Activated CD4-positive, alpha-beta T cell treated with anti-CD3 and anti-CD28 coated beads, Interleukin-2, amount 50 U/mL, for 4 hours (primary cell): ENCODE measurements at places on chromosomes 3 and 15.

DNA sequence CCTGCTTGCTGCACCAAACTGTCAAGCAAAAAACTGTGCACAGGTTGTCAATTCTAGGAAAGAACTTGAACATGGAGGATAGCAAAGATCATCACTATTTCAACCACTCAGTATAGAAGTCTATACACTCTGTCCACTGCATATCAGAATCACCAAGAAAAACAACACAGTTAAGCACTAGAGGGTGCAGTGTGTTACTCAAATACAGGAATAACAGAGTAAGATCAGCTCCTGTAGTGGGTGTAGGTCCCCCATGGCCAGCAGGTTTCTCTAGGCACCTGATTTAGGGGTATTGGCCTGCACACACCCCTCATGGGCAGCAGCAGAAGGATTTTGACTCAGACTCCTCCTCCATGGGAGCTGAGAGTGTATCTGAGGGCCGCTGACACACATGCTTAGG, 464.1 kb downstream of the EPHA6 start:
- no peak for DNase-seq

- no peak for DNase-seq
Measured at GRCh38 chr3:114687151-114687550, 393.3 kb downstream of the TIGIT start.

DNA sequence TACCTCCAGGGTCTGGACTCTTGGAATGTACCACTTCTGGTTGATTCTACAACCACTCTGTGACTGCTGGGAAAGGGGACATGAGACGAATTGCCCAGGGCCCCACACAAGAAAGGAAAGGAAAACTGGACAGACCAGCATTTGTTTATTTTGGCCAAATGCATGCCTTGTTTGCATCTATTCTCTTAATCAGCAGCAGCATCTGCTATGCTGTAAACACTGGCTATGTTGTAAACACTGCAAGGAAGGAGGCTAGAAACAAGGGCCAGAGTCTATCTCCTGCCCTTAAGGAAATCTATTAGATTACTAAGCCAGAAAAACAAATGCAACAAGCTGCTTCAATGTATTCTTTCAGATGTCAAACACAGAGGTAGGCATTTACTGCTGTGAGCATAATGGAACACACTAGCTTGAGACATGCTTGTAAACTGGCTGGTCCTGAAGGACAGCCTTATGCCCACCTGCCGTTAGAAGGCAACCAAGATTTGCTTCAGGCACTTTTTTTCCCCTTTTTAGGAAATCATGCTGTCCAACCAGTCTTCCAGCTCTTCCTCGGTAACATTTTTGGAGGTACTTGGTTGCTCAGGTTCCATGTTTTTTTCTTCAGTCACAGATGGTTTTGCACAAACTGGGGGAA, 102.1 kb upstream of the CHRM5 start:
- DNase-seq = no peak

DNA sequence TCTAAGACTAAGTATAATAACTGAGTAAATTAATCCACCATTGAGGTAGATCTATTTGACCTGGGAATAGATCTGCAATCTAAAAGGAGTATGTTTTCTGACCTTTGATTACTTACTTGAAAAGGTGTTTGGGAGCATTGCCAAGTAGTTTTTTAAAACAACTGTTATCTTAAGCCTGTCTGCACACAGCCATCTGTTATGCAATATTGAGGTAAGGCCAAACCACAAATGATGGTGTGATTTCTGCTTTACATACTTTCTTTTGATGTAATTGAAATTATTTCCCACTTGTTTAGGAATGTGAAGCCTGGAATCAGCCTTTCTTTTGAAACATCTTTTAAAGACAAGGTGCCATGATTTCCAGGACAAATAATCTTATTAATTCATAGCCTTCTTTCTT, 274.0 kb downstream of the BBX start:
- DNase-seq = no peak

DNA sequence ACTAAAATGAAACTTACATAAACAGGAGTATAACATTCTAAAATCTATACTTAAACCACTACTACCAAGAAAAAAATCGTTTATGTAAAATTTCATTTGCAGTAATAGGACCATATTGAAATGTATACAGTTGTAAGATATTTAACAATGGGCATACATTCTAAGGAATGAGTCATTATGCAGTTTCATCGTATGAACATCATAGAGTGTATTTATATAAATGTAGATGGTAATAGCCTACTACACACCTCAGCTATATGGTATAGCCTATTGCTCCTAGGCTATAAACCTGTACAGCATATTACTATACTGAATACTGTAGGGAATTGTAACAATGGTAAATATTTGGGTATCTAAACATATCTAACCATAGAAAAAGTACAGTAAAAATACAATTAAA, 79.5 kb downstream of the DPH6 start:
- no peak for DNase-seq

GRCh38 chr15:77030928-77031375, 36.0 kb downstream of the PSTPIP1 start:
- DNase-seq = no peak

DNA sequence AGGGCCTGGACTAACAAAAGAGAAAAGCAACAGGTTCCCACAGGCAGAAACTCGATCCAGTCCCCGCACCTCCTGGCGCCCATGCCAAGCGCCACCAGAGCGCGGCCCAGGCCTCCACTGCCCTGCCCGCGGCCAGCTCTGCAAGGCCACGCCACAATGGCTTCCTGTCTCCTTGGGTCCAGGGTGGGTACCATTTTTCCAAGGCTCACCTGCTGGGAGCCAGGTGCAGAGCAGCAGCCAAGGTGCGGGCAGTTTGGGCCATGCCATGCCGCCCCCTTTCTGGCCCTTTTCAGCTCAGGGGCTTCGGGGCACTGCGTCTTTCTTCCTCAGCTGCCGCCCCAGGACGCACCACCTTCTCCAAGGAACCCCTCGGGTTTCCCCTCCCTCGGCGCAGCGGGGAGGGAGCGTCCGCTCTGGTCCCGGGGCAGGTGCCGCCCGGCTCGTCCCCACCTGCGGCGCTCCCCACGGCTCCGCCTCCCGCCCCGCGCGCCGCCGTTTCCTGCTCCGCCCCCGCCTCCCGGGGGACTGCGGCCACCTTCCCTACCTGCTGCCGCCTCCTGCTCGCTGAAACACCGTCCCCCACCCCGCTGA, at the start of gene ILDR1:
ILDR1 (minus strand) TSS at position 437 of the 591 bp plus-strand sequence; CDS start at position 267, 170 bp downstream.
- no peak for DNase-seq

GRCh38 chr15:56693761-56694160, 39.5 kb downstream of the ZNF280D start:
- no peak for DNase-seq

DNA sequence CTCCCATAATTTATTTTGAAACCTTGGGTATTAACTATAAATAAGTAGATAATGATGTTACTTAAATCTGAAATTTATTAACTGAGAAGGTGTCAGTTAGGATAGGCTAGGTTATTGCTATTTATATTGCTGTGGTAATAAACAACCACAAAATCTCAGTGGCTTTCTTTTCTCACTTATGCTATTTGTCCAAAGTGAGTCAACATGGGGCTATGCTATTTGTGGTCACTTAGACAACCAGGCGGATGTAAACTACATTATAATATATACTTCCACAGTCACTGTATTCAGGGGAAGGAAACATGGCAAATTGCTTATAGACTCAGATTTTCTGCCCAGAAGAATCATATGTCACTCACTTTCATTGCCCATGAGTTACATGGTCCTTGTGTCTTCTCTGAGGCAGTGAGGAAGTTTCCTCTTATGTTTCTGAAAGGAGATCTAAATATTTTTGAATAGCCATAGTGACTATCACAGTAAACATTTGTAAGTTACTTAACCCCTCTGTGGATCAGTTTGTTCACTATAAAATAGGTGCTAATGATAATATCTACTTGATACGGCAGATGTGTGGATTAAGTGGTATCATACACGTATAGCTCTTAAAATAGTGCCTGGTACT, 19.8 kb downstream of the HMG20A start:
- no peak for DNase-seq

- no peak for DNase-seq
Measured at GRCh38 chr3:4523710-4524698, 30.9 kb downstream of the ITPR1 start.

DNA sequence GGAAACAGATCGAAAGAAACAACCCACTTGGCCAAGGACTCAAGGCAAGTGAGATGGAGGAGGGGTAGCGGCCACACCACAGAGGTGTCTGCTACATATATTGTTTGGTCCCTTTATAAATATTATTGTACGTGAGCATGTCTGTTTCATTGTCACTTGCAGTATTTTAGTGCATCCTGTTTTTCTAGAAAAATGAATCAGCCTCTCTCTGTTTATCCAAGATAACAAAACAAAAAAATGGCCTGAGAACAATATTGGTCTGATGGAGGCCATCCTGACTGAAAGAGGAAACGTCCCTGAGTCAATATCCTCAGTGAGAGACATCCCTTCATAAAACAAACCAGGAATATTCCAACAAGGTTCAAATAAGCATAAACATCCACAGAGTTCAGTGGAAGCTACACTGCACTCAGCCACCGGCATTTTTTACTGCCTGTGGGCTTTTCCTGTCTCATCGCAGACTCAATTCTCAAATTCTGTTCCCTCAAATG, 42.0 kb downstream of the WWTR1 start:
- DNase-seq = no peak

DNA sequence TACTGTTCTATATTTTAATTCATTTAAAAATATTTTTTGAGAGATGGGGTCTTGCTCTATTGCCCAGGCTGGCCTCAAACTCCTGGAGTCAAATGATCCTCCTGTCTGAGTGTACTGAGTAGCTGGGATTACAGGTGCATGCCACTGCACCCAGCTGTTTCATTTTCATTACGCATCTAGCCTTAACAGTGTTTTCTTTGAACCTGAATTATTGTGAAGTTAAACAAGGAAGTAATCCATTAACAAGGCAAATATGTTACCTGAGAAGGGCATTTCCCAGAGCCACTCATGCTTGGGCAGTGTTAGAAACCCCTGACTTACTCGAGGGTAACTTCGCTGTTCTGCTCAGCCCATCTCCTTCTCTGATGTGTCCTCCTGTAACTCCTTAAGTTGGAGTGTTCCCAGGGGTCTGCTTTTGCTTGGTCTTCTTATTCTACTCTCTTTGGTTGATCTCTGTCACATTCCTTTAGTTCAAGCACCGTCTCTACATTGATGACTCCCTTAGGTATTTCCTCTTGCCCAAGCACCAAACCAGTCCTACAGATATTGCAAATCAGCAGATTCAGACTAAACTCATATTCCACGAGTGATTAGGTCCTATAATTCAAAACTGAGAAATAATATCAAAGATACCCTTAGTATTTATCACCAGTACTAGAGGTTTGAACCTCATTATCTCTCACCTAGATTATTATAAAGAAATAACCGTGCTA, 107.9 kb downstream of the STAC start:
- no peak for DNase-seq

DNA sequence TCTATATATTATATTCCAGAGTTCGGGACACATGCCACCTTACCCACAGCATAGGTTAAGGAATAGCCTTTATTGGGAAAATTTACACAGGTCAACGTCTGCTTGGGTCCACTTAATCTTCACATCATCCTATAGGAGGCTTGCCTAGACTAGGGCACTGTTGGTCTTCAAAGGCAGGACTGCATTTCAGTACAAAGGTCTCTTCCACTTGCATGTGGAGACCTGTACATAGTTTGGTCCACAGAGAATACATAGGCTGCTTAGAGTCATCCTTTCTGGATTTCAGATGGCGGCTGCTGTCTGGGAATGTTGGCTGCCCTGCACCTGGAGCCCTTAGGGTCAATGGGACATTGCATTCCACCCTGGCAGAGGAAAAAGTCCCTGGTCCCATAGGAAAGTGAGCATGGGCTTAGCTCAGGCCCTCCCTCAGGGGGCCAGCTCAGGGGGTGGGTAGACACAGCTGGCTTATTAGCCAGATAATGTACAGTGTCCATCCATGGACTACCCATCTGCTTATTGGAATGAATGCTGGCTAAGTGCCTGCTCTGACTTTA, 75.3 kb upstream of the TGFBR2 start:
- no peak for DNase-seq

GRCh38 chr3:124401843-124402242, 328.4 kb upstream of the UMPS start:
- no peak for DNase-seq

GRCh38 chr3:188335656-188336055, 181.7 kb downstream of the LPP start:
- no peak for DNase-seq

- no peak for DNase-seq
Measured at GRCh38 chr3:53236112-53236841, 19.5 kb downstream of the TKT start.

GRCh38 chr3:197847866-197848401, 56.9 kb downstream of the LRCH3 start:
- DNase-seq = no peak

GRCh38 chr3:47057212-47057671, 77.8 kb downstream of the NBEAL2 start:
- peak; percentile 41 for DNase-seq

DNA sequence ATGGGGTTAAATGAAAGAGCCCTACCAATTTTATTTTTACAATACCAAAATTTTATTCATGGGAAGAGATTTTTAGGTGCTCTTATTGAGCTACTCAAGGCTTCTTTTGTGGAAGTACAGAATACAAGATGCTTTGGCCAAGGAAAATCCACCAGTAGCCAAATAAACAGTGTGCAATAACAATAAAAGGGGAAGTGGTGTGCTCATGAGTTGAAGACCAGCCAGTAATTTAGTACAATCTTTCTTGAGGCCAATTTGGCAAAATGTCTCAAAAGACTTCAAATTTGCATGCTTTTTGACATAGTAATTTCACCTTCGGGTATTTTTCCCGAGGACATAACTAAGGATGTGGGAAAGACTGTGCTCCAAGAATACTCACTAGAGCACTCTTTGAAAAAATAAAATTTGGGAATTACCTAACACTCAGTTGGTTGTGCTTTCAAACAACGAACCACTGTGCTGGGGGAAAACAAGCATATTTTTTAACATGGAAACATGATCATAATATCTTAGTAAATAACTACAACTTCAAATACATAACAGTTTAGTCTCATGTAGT, 294.0 kb downstream of the DIPK2A start:
- no peak for DNase-seq

- no peak for DNase-seq
Measured at GRCh38 chr3:40597441-40597840, 72.7 kb downstream of the ZNF621 start.

GRCh38 chr3:15265655-15266509, 59.8 kb downstream of the CAPN7 start:
- DNase-seq = no peak

DNA sequence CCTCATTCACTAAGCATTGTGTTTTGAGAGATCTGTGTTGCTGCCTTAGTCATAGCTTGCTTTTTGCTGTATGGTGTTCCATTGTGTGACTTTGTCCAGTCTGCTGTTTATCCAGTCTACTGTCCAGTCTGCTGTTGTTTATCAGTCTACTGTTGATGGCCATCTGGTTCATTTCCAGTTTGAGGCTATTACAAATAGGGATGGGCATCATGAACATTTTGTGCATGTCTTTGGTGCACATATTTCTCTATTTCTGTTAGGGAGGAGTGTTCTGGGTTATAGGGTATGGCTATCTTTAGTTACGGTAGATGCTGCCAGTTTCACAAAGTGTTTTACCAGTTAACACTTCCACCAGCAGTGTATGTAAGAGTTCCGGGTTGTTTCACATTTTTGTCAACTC, 22.2 kb upstream of the CLEC3B start:
- DNase-seq = no peak
